Thymus (tissue), 14 donors: ENCODE measurements at places on chromosomes 12 and 14.

GRCh38 chr12:49730568-49731101 lies 10.7 kb upstream of the TMBIM6 start:
- no peak overlapping the region for H3K27ac ChIP-seq
- H3K4me1 ChIP-seq = no peaks in the 10 kb centered on the region
- DNase-seq = no peak

GRCh38 chr14:36485773-36486172 lies 34.3 kb downstream of the NKX2-1 start:
- DNase-seq = no peak
- no peaks in the 10 kb centered on the region for H3K36me3 ChIP-seq
- H3K27me3 ChIP-seq = no peaks in the 10 kb centered on the region
- H3K4me3 ChIP-seq = no peak overlapping the region
- no peaks in the 10 kb centered on the region for H3K4me1 ChIP-seq
- no peak overlapping the region for H3K27ac ChIP-seq

GRCh38 chr14:33692762-33693161 lies 258.1 kb downstream of the EGLN3 start:
- H3K4me1 ChIP-seq = no peaks in the 10 kb centered on the region
- H3K27me3 ChIP-seq = no peaks in the 10 kb centered on the region
- no peak overlapping the region for H3K27ac ChIP-seq
- H3K4me3 ChIP-seq = no peak overlapping the region
- H3K36me3 ChIP-seq = no peaks in the 10 kb centered on the region
- no peak for DNase-seq

DNA sequence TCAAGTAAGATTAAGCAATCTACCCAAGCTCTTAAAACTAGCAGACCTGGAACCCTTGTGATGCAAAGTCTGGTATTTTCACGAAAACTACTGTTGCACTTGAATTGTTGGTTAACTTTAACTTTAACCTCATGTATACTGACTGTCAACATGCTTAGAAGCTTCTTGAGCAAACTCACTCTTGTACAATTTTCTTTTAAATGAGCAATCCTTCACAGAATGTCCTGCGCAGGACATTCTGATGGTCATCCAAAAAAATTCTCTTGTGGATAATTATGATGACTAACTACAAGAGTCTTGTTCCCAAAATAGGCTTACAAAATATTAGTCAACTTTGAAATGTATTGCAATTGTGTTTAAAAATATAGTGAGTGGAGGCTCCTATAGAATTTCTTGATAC lies 54.0 kb upstream of the PDE3A start:
- DNase-seq = no peak
- no peak overlapping the region for H3K27ac ChIP-seq
- H3K4me3 ChIP-seq = no peak overlapping the region
- H3K4me1 ChIP-seq = no peaks in the 10 kb centered on the region
- no peaks in the 10 kb centered on the region for H3K36me3 ChIP-seq
- no peaks in the 10 kb centered on the region for H3K27me3 ChIP-seq
